ENCODE measurements at places on chromosomes 11 and 22.

DNA sequence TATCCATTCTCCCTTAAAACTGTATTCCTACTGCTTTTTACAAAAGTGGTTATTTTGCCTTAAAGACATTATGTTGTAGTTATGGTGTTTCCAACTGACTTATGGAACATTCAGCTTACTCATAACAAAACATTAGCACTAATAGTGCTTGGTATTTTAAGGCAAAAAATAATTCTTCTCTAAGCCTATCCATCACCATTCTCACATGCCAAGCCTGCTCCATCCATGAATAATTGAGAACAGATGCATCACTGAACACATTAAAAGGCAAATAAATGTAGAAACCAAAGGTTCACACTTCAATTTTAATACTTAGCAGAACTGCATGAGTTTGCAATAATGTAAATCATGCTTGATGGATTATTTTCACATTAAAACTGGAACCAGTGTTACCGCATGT is 42.3 kb upstream of the DDI1 start:
- no peak for DNase-seq

DNA sequence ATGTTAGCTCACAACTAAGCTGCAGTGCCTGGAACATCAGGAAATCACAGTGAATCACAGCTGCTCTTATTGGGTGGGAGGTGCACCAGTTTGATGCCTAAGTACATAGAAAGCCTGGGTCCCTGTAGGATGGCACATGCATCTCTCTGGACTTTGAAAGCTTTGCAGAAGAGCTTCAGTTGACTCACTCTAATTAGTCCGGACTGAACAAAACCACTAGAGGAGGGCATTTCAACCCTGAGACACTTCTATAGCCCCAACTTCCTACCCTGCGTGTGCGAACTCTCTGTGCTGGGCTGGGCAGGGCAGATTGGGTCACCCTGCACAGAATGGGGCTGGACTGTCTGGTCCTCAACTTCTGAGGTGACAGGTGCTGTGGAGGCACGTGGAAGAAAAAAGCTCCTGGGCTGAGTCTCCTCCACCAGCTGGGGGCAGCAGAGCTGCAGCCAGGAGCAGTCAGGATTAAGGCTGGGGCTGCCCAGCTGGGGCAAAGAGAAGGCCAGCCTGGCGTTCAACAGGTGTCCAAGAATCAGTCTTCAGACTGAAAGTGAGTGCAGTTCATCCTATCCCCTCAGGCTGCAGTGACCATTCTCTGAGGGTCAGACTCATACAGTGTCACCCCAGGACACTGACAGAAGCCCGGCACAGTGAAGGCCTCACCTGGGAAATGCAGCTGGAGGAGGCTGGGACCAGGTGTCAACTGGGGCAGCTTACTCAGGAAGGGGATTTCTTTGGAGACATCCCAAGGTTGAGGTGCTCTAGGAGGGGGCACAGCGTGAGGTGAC is 22.1 kb downstream of the GGTLC2 start:
- peak; percentile 13 for DNase-seq

DNA sequence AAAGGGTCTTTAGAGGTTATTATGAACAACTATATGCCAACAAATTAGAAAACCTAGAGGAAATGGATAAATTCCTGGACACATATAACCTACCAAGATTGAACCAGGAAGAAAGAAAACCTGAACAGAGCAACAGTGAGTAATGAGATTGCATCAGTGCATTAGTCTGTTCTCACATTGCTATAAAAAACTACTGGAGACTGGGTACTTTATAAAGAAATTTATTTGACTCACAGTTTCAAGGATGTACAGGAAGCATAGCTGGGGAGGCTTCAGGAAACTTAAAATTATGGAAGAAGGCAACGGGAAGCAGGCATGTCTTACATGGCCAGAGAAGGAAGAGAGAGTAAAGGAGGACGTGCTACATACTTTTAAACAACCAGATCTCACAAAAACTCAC is 70.8 kb upstream of the GNAZ start:
- no peak for DNase-seq

- DNase-seq = no peak
These were observed 25.9 kb downstream of the APOBEC3H start for GRCh38 chr22:39122772-39123470.

GRCh38 chr11:118921121-118921928 is 4.4 kb downstream of the BCL9L start:
- peak; percentile 55 for DNase-seq

- DNase-seq = peak; percentile 93
These were observed 19.4 kb upstream of the MALAT1 start for GRCh38 chr11:65479184-65480145.

GRCh38 chr11:17171916-17172315 is 35.9 kb downstream of the PIK3C2A start:
- no peak for DNase-seq

DNA sequence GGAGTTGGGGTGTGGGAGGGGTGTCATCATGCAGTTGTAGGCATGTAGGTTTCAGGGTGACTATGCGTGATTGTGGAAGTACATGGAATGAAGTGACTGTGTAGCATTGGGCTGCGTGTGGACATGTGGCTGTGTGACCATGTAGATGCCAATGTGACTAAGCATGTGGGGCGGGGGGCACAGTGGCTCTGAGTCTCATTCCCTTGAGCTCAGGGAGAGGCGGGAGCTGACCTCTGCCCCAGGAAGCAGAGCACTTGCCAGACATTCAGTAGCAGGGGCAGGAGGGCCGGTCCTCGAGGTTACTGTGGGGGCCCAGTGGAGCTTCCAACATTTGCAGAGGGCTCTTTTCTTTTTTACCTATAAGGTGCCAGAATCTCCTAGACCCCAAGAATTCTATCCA is 440 bp upstream of the KLHL35 start:
- DNase-seq = no peak

- no peak for DNase-seq
These were observed 58.7 kb downstream of the CHST1 start for GRCh38 chr11:45606514-45607281.

- DNase-seq = peak; percentile 33
These were observed 2.9 kb upstream of the ARFGAP2 start for GRCh38 chr11:47179655-47179991.

DNA sequence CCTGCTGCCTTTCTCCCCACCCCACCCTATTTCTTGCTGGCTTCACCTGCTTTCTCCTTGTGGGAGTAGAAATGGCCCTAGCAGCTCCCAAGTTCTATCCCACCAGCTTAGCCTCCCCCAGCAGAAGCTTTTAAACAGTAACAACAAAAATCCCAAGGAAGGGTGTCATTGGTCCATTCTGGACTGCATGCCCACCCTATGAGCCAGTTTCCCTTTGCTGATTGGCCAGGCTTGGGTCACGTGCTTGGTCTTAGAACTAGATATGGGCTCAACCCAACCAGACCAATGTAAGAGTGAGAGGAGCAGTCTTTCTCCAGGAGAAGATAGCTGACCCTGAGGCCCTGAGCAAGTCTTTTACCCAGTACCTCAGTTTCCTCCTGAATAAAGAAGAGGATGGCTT is 2.3 kb downstream of the MTFP1 start:
- DNase-seq = no peak

DNA sequence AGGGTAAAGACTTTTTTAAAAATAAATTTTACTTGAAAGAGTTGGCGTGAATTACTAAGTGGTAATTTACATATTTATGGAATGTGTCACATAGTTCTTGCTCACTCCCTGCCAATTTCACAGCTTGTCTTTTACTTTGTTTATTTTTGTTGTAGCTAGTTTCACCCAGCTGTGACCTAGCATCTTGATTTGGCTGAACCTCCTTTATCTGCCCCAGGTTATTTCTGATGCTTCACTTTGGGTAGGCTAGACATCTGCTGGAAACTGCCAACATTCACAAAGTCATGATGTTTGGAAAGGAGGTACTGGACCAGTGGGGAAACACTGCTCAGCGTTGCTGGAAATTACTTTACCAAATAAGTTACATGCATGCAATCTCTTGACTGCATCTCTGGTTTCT is 1676.0 kb upstream of the RAG2 start:
- no peak for DNase-seq

- DNase-seq = no peak
These were observed 77.7 kb downstream of the STIM1 start for GRCh38 chr11:3933165-3933628.

DNA sequence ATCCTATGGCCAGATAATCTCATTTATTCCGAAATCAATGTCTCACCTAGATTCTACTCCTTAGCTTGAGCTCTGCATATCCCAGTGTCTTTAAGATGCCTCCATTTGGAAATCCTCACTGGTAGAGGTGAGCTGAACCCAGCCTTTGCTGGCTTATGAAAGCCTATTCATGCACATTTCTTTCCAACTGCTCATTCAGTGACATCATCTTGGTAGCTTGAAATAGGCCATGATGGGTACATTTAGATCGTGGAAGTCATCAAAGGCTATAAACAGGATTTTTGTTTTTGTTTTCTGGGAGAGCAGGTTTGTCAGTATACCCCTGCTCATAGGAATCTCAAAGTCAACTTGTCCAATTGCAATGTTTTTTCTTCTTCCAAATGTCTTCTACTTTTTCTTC is 6.0 kb downstream of the NXPE1 start:
- DNase-seq = no peak

- DNase-seq = no peak
These were observed 10.0 kb downstream of the CXCR5 start for GRCh38 chr11:118893662-118894061.

DNA sequence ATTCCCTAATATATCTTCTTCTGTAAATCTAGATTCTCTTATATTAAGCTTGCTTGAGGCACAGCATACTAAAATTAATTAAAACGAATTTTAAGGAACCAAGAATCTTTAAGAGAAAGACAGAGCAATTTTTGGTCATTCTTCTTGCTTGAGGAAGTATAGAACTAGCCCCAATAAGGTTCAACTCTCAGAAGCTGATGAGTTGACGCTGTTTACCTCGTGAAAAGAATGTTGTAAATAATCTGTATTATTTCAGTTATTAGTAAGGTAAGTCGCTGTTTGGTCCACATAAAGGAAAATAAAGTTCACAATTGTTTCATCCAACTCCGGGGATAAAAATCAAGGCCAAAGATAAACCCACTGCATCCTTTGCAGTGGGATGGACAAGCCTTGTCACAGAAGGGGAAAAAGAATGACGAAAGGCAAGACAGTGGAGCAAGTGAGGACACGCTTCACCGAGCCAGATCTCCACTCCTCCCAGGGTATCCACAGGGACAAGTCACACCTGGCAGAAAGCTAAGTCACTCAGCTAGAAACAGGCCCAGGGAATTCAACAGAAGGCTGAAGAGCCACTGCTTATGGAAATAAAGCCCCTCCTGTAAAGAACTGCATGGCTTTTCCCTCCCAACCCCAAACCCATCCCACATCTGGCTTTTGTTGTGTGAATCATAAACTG is 752 bp downstream of the POU2AF1 start:
- no peak for DNase-seq
